ENCODE measurements at places on chromosomes 6 and 20.

DNA sequence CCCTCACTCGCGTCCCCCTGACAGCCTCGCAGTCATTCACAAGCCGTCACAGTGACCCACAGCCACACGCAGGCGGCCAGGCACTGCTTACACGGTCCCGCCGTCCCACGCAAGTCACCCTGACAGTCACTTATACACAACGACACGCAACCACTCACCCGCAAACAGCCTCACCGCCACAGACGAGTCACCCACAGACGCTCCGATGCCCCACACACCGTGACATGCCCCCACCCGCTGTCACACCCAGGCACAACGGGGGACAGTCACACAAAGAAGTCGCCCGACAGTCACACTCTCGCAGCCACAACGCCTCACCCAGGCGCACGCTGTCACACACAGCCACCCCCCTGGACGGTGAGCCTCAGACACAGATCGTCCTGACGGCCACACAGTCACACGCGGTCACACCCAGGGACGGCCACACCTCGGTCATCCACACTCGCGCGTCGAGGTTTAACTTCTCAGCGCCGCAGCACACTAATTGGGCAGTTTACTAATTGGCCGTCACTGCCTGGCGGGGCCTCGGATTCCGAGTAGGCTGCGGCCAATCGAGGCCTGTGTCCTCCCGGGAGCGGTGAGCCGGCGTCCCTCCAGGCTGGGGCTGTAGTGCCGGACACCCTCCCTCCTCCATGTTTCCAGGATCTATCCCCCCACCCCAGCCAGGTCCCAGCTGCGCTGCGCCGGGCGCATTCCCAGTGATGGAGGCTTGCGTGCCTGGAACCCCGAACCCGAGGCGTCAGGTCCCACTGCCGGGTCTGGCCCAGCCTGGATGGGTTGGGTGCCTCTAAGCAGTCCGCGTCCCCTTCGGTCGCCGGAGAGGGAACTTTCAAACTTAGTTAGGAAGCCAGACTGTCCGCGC, 790 bp downstream of the TOX2 start:
- peak; percentile 33 for DNase-seq

GRCh38 chr6:44800171-44800783, 412.8 kb downstream of the CDC5L start:
- DNase-seq = peak; percentile 82

GRCh38 chr6:99341862-99342455, 7.5 kb downstream of the FAXC start:
- DNase-seq = no peak

DNA sequence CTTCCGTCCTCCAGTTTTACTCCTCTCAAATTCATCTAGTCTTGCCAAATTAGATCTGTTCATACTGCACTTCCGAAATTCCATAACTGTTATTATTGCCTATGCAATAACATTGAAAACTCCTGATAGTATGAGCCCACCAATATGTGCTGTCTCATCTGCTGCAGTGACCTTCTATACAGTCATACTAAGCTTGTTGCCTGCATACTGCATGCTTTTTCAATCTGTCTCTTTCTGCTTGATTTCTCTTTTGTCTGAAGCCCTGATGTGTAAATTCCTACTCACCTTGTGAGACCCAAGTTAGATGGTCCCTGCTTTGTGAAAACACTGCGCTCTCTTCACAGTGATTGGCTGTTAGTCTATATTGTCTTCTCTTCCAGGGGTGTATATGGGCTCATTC, 1.1 kb downstream of the TBP start:
- DNase-seq = no peak

DNA sequence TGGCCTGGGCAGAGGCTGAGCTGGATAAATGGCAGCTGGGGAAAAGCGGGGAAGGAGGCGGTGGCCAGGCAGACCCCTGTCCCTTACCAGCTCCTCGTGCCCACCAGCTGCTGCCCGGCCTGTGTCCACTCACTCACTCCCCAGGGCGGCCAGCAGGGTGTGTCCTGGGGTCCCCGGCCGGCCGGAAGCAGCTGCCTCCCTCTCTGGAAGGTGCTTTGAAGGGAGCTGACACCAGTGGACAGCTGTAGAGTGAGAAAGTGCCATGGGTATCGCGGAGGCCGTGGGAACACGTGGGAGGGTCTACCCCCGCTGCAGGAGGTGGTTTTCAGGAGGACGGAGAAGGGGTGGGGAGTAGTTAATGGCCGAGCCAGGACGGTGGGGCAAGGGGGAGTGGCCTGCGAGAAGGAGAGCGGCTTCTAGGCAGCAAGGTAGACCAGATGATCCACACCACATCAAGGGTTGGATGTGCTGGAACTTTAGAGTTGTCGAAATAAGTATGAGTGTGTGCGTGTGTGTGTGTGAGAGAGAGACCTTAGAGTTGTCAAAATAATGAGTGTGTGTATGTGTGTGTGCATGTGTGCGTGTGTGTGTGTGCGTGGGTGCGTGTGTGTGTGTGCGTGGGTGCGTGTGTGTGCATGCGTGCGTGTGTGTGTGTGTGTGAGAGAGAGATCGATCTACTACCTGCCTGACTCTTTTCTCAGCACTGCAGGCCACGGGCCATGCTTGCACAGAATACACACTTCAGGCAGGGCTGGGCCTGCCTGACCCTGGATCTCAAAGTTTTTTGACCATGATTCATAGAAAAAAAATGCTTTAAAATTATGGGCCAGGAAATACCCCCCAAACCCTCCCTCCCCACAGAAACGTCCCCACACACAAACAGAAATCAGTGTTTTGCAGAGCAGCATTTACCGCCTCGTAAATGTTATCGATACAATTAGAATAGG, 43.9 kb downstream of the CDH4 start:
- DNase-seq = no peak

DNA sequence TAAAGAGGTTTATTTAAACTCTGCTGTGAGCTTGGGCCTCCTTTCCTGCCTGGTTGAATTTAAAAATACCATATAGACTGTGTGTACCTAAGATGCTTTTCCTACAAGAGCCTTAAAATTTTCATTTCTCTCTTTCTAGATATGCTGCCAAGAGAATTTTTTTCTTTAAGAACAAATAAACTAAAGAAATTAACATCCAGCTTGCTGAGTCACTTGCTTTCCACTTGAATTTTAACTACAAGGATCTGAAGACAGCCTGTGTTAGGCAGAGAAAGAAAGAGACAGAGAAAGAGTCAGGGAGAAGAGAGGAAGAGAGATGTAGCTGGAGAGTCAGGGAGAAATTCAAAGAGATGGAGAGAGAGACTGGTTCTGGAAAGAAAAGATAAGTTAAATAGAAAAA, 18.3 kb upstream of the SNAP25 start:
- DNase-seq = no peak

DNA sequence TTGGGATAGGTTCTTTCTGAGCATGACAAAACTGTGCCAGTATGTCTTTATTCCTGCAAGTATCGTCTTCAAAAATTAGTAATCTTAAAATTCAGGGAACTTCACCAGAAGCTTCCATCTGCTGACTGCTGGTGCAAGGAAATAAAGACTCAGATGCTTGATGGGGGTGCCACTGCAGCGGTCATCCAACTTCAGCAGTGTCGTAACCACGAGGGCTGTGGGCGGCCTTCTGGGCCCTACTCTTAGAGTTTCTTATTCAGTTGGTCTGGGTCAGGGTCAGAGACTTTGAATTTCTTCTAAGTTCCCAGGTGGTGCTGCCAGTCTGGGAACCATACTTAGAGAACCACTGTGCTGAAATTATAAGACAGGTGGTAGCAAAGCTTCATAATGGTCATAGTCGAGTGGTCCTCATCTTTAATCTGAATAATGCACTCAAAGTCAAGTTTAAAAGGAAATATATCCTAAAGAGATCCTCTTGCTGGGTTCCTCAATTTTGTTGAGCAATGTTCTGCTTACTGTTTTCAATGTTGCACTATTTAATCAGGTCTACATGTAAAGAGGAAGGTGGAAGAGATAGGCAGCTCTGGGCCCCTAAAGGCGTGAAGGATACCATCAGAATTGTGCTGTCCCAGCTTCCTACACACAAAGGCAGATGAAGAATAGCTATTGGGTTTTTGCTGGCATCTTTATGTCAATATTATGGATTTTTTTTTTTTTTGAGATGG, 165.4 kb upstream of the GMDS start:
- no peak for DNase-seq

- DNase-seq = no peak
Measured at GRCh38 chr20:5170341-5170740, 43.5 kb downstream of the CDS2 start.

GRCh38 chr6:152636609-152637295, 410 bp downstream of the SYNE1 start:
- peak; percentile 30 for DNase-seq

DNA sequence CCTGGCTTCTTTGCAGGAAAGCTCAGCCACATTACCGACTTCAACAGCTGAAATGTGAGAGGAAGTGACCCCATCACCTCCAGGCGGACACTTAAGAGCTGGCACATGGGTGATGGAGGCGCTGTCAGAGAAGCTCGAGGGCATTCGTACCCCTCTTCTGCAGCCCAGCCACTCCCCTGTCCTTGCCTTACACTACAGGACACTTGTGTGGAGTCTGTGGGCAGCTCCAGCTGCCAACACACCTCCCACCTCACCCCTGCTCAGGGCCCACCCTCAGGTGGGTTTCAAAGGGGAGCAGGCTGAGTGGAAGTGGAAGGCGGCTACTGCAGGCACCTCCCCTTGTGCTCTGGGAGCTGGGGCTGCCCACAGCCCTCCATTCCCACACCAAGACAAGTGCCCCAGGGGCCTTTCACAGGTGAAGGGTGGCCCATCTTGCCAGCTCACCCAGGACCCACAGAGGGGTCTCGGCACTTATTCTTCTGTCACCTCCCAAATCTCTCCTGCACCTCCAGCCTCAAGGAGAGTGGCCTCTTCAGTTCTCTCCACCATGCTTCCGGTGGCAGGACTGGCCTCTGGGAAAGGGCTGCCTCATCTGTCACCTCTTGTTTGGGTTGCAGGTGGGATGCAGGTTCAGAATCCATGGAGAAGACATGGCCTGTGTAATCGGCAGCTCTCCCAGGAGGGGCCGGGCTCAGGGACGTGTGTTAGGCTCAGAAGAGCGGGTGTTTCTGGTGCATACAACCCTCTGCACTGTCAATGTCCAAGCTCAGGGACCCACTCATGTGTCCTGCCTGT, 49.8 kb downstream of the IRF4 start:
- no peak for DNase-seq

DNA sequence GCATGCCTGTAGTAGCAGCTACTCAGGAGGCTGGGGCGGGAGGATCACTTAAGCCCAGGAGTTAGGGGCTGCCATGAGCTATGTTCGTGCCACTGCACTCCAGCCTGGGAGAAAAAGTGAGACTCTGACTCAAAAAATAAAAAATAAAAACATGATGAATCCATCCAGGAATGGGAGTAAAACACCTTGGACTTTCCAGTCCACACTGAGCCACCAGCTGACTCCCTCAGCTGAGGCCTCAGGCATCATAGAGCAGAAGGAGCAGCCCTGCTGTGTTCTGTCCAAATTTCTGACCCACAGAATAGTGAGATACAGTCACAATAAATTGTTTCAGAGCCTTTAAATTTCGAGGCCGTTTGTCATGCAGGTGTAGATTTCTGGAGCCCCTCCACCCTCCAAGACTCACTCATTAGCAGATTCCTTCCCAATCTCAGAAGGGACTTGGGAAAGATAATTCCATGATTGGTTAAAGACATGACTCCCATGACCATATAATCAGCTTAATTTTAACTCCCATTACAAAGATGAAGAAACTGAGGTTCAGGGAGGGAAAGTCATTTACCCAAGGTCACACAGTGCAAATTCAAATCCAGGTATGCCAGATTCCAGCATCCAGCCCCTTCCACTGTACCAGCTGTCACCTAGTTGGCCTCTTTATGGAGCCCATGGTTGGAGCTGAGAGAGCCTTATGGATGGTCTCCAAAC, 9.0 kb upstream of the MMP9 start:
- DNase-seq = no peak

All from fibroblast of pulmonary artery (primary cell).